Naive thymus-derived CD8-positive, alpha-beta T cell (primary cell): ENCODE measurements at places on chromosomes 12 and 14. TPM values are rescaled to one million over a fixed set of nuclear protein-coding genes. Genes with fewer than 3 reads are reported as not detected.

SCNN1A gene
- polyA plus RNA-seq = 0.06 TPM

APOLD1 gene
- polyA plus RNA-seq = 0.54 TPM

SBNO1 gene
- 36.0 TPM for polyA plus RNA-seq

AMN gene
- 2.3 TPM for polyA plus RNA-seq

PPP1R36 gene
- polyA plus RNA-seq = not detected

VCPKMT gene
- 9.5 TPM for polyA plus RNA-seq

PDE6H gene
- polyA plus RNA-seq = not detected

NPFF gene
- not detected for polyA plus RNA-seq

FAM90A1 gene
- not detected for polyA plus RNA-seq

CMKLR1 gene
- not detected for polyA plus RNA-seq

GLIPR1L2 gene
- 3.2 TPM for polyA plus RNA-seq

PRIM1 gene
- polyA plus RNA-seq = 49.1 TPM

PGF gene
- polyA plus RNA-seq = 0.13 TPM

MYF5 gene
- not detected for polyA plus RNA-seq
